ENCODE measurements at places on chromosomes 2 and 18. TPM values are rescaled to one million over a fixed set of nuclear protein-coding genes. Genes with fewer than 3 reads are reported as not detected.

SFT2D3 gene
- 4.5 TPM for total RNA-seq

G6PC2 gene
- not detected for total RNA-seq

STPG4 gene
- 0.89 TPM for total RNA-seq

BBS5 gene
- total RNA-seq: 13.5 TPM

LCT gene
- 0.04 TPM for total RNA-seq

RTP5 gene
- not detected for total RNA-seq

CHST9 gene
- 2.4 TPM for total RNA-seq

GALNT3 gene
- total RNA-seq: 2.5 TPM

C18orf54 gene
- total RNA-seq: 5.9 TPM

LHCGR gene
- 12.4 TPM for total RNA-seq

MARCO gene
- 22.0 TPM for total RNA-seq

TSHZ1 gene
- total RNA-seq: 25.4 TPM

Data from sciatic nerve (tissue), 2 donors.